Ovary (tissue), 10 donors: ENCODE measurements at places on chromosomes 3 and 15. TPM values are rescaled to one million over a fixed set of nuclear protein-coding genes. Genes with fewer than 3 reads are reported as not detected.

GRCh38 chr3:149579838-149580542 is 77.8 kb downstream of the WWTR1 start:
- DNase-seq = no peak

- DNase-seq = no peak
Measured at GRCh38 chr3:42001777-42002176, 39.9 kb upstream of the ULK4 start.

GRCh38 chr3:134106580-134106979 is 76.9 kb upstream of the SLCO2A1 start:
- no peak for DNase-seq

The TASOR gene
- total RNA-seq = 95.5 TPM

- no peak for DNase-seq
Measured at GRCh38 chr15:62394079-62394478, 229.0 kb upstream of the C2CD4B start.

DNA sequence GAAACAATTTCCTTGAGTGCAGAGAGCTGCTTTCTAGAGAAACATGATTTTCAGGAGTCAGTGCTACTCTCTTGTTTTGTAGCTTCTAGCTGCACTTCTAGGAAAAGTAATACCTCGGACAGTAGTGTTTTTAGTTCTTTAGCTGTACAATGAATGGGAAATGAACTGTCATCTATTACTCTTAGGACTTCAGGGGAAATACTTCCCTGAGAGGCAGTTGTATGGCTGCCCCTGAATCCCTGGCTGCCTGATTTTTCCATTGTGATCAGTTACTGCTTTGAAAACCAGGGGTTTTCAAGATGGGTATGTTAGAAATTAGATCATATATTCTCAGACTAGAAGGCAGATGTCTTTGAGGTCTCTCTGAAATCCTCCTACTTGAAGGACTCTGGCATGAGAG is 200.3 kb upstream of the SEMA6D start:
- no peak for DNase-seq
